ENCODE measurements at places on chromosomes 1 and 21.

DNA sequence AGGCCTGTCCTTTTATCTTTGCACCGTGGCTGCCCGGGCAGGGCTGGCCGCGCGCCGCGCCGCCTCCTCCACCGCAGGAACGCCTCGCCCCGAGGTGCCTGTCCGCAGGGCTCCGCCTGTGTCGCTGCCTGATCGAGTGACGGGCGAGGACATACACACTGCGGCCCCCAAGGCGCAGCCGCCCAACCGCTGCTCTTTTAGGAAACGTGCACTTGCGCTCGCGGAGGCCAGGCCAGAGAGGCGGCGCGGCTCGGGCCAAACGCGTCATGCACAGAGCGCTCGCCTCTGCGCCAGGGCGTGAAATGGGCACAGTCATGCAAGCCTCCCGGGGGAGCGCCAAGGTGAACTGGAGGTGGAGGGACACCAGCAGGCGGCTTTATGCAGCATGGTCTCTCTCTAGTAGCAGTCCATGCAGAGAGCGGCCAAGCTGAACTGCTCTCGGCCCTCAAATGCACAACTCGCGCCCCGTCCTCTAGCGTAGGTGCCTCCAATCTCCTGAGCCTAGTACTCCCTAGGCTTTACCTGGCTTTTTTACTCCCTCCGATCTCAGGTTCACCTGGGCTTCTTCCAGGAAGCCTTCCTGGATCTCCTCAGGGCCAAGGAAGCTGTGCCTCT, 12.9 kb downstream of the TRABD2B start:
- DNase-seq: no peak

GRCh38 chr1:195773931-195774330, 834.3 kb downstream of the KCNT2 start:
- DNase-seq: no peak

- peak; percentile 86 for DNase-seq
Observed at GRCh38 chr21:31559368-31560119, 99.9 kb upstream of the SOD1 start.

- no peak for DNase-seq
Observed at GRCh38 chr1:237809099-237809498, 81.6 kb downstream of the ZP4 start.

- no peak for DNase-seq
Observed at GRCh38 chr1:192565946-192566345, 9.6 kb upstream of the RGS1 start.

- no peak for DNase-seq
Observed at GRCh38 chr1:7290971-7291970, 479.8 kb upstream of the VAMP3 start.

GRCh38 chr21:36171336-36171735, 14.7 kb downstream of the DOP1B start:
- DNase-seq: no peak

DNA sequence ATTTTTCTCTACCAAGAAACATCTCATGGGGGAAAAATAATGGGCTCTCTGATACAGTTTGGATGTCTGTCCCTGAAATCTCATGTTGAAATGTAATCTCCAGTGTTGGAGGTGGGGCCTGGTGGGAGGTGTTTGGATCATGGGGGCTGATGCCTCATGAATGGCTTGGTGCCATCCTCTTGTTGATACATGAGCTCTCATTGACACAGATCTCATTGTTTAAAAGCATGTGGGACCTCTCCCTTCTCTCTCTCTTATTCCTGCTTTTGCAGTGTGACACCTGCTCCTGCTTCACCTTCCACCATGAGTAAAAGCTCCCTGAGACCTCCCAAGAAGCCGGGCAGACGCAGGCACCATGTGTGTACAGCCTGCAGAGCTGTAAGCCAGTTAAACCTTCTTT, 332.5 kb upstream of the NRIP1 start:
- no peak for DNase-seq

- no peak for DNase-seq
Observed at GRCh38 chr1:103461161-103462105, 64.1 kb upstream of the RNPC3 start.

GRCh38 chr1:216075339-216075738, 347.9 kb downstream of the USH2A start:
- no peak for DNase-seq

- no peak for DNase-seq
Observed at GRCh38 chr1:180116964-180117763, 37.5 kb upstream of the QSOX1 start.

GRCh38 chr1:169060919-169061639, 45.4 kb upstream of the ATP1B1 start:
- no peak for DNase-seq

GRCh38 chr1:86760199-86760598, 55.8 kb downstream of the SH3GLB1 start:
- DNase-seq: no peak

DNA sequence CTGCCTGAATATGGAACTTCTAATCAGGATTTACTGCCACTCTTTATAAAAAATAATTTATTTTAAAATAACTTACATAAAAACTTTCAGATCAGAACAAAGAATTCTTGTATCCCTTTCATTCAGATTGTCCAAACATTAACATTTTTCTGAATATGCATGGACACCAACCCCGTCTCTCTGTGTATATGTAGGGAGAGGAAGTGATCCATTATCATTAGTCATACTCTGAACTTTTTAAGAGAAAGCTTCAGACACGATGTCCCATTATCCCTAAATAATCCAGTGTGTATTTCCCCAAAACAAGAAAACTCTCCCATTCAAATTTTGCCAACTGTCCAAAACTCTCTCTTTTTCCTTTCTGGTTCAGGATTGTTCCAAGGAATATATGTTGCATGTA, 122.3 kb upstream of the CXADR start:
- no peak for DNase-seq

DNA sequence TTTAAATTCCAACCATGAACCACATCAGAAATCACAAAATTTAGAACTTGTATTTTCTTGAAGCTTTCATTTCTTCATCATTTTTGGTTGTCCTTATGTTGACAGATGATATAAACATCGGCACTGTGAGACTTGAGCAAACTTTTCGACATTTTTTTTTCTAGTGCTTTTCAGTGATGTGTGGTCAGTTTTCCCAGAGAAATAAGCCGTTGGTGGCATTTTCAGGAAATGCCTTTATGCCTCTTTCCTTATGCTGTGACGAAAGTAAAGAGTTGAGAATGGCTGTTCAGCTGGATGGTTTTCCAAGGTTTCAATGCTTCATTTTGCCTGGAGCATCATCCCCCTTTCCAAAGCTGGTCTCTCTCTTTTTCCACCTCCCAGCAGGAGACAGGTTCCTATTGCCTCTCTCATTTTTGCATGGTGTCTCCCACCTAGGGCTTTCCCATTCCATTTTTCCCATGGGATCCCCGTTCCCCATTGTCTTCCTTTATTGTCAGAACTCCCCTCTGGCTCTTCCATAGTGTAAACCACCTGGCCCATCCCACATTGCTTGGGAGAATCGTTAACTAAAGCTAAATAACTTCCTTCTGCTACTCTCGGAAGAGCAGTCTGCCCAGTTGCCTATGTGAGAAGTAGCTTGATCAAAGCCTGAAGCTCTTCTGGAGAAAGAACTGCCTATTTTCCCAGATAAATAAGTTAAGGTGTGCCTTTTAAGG, 61.4 kb upstream of the DYNLT5 start:
- no peak for DNase-seq

- DNase-seq: no peak
Observed at GRCh38 chr1:59688976-59689375, 125.8 kb upstream of the HOOK1 start.

GRCh38 chr1:228006786-228007048, at the start of gene WNT3A:
WNT3A (plus strand) TSS chr1:228006998; CDS start chr1:228007129, 131 bp downstream.
- no peak for DNase-seq

- DNase-seq: no peak
Observed at GRCh38 chr1:36350659-36351226, 27.3 kb upstream of the EVA1B start.

DNA sequence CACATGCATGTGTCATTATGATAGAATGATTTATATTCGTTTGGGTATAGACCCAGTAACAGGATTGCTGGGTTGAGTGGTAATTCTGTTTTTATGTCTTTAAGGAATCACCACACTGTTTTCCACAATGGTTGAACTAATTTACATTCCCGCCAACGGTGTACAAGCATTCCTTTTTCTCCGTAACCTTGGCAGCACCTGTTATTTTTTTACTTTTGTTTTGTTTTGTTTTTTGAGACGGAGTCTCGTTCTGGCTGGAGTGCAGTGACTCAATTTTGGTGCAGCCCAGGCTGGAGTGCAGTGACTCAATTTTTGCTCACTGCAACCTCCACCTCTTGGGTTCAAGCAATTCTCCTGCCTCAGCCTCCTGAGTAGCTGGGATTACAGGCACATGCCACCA, 8.5 kb upstream of the S100B start:
- DNase-seq: no peak

DNA sequence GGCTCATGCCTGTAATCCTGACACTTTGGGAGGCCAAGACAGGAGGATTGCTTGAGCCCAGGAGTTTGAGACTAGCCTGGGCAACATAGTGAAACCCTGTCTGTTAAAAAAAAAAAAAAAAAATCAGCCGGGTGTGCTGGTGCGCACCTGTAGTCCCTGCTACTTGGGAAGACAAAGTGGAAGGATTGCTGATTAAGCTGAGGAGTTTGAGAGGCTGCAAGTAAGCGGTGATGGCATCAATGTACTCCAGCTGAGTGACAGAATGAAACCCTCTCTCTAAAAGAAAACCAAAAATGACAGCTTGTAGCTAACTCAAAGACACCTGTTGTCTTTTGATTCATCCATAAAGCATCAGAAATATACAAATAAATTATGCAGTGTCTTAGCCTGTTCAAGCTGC, 31.8 kb downstream of the SIPA1L2 start:
- DNase-seq: no peak

GRCh38 chr1:67672260-67672803, 12.7 kb upstream of the GADD45A start:
- DNase-seq: no peak

GRCh38 chr1:110390692-110391245, at the start of gene SLC16A4:
SLC16A4 (minus strand) TSS chr1:110391026; CDS start chr1:110389323, 1,703 bp downstream.
- no peak for DNase-seq

- DNase-seq: no peak
Observed at GRCh38 chr21:39774227-39774626, 29.2 kb downstream of the IGSF5 start.

GRCh38 chr1:212284332-212284743, 872 bp upstream of the PPP2R5A start:
- no peak for DNase-seq

- no peak for DNase-seq
Observed at GRCh38 chr1:246836209-246836966, 95.4 kb downstream of the AHCTF1 start.

DNA sequence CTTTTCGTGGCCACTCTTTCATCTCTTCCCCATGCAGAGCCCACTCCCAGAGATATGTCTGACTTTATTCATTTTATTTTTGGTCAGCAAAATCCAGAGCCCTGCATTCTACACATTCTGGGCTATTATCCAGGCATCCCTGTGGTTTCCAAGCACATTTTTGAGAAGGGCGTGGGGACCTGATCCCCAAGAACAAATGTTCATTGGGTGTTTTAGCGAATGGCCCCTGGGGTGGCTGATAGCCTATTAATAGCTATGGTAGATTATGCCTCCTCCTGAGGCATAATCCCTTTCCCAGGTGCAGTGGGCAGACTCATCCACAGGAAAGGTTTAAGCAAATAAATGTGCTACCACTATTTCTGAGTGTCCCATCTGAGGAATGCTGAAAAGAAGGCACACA, 511.8 kb upstream of the USP24 start:
- no peak for DNase-seq

DNA sequence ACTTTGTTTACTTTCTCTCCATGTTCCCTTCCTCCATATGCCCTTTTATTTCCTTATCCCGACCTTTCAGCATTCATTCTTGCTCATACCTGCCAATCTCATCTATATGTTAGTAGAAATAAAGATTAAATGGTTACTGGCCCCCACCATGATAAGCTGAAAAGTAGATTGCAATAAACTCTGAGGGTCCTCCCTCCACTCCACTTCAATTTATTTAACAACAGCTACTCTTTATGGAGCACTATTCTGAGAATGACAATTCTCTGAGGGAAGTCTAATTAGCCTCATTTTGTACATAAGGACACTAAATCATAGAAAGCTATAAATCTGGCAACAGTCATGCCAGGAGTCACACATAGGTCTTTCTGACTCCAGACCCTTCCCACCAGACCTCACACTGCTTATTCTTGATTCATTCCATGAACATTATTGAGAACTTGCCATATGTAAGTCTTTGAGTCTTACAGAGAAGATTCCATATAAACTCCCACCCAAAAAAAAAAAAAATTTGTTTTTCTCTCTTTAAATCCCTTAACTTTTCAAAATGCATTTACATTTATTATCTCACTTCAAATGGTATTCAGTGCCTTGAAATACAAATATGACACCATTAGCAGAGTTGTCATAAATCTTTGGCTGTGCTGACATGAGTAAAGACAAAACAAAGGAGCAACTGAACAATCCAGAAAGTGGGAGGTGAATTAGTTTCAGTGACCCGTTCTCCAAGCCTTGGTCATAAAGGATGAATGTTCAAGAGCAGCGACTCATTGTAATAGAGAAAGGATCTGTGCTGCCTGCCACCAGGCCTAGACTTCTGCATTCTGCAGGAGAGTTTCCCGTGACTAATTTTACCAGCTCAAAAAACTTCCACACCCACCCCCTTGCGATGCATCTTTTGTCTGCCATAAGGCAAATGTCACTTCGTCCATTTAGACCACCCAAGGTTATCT, 28.5 kb downstream of the PALMD start:
- no peak for DNase-seq

DNA sequence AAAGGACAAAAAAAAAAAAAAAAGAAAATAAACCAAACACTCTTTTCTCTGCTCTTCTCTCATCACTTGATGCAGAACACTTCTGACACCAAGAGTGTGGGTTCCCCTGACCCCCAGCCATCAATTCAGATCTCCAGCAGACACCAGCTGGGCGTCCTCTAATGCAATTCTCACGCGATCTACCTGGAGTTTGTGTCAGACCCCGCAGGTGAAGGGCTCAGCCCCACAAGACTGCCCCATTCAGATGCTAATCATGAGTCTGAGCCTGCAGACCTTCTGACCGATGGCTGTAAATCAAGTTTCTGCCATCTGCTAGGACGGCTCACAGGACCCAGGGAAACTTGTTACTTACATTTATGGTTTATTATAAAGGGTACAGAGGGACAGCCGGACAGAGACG, 133.6 kb upstream of the C1orf174 start:
- no peak for DNase-seq

DNA sequence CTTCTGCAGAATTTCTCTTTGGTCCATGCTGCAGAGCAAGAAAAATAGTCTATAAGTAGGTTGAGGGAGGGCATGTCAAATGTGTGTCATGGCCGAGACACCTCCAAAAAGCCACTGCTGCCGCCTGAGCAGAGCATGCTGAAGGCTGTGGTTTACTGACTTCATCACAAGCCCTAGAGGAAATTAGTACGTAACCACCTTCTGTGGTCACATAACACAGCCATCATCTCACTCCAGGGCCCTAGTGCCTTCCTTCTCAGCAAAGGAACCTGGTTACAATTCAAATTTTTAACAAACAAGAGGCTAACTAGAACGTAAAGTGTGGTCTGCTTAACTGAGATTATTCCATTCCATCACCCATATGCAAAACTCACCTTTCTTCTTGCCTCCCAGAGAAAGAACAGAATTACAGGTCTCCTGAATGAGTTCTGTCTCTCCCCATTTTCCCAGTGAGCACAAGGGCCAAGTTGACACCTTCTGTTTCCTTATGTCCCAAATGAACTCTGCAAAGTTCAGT, at the start of gene PTPN22:
TSS of gene PTPN22 (minus strand) at position 116 of the 517 bp plus-strand sequence.
- DNase-seq: peak; percentile 55

Data from stimulated activated CD8-positive, alpha-beta memory T cell treated with anti-CD3 and anti-CD28 coated beads, Interleukin-15, amount 100 ng/mL, for 1 hour (primary cell).